GM04504 (cell line): ENCODE measurements at places on chromosomes 12 and 14.

GRCh38 chr12:40152783-40153383 lies 47.0 kb upstream of the SLC2A13 start:
- DNase-seq = peak; percentile 13

- no peak for DNase-seq
Measured at GRCh38 chr12:54262403-54262925, 17.5 kb downstream of the CBX5 start.

DNA sequence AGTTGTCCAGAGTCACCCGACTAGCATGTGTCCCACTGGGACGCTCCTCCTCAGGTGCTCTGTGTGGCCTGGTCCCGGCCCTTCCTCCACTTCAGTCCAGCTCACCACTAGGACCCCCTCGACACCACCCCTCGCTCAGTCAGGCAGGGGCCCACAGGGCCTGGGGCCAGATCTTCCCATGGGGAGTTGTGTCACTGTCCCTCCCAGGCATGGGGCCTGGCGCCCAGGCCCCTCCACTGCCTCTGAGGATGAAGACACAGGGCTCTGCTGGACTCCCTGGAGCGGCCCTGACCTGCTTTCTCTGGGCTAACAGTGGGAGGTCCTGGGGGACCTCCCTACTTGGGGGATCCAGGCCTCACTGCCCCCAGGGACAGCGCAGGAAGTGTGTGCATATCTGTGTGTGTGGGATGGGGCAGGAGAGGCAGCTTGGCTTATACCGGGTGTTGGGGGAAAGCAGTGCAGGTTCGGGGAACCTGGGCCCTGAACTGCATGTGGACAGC lies 43.8 kb downstream of the KRT80 start:
- DNase-seq = no peak

DNA sequence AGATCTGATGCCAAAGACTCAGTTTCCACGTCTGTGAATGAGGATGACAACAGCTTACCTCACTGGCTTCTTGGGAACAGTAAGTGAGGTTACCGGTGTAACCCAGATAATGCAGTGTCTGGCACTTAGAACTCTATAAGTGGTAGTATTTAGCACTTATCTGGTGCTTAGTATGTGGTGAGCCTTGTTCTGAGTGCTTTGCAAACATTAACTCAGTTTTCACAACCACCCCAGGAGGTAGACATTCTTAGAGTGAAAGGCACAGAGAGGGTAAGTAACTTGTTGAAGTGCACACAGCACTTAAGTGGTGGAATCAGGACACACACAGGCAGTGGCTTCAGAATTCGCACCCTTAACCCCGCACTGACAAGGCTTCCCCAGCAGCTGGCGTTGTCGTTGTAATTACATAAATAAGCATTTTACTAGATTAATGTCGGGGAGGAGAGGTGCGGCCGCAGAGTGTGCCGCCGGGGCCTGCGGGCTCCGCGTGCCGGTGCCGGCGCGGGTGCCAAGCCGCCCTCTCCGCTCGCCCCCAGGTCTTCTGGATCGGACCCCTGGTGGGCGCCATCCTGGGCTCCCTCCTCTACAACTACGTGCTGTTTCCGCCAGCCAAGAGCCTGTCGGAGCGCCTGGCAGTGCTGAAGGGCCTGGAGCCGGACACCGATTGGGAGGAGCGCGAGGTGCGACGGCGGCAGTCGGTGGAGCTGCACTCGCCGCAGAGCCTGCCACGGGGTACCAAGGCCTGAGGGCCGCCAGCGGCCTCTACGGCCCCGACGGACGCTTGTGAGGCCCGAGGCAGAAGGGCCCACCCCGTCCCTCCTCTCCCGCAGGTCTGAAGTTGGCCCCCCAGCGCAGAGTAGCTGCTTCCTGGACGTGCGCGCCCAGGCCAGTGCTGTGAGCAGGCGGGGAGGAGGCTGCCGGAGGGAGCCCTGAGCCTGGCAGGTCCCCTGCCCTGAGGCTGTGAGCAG lies 4.6 kb downstream of the AQP2 start:
- DNase-seq = no peak

DNA sequence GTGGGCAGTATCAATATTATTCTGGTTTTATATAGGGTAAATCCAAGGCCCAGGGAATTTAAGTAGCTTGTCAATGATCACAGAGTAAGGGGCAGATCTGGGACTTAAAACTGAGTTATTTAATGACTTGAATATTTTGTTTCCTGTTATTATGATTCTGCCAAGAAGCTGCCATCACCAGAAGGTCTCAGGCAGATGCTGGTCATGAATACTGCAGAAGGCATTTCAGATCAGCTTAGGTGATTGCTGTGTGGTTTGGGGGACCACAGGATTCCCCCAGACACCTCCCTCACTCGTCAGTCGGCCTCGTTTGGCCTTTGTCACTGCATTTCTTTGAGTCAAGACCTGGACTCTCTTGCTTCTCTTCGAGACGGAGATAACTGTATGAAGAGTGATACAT lies 47.7 kb upstream of the EVL start:
- no peak for DNase-seq

- DNase-seq = no peak
Measured at GRCh38 chr12:12018454-12018853, 52.3 kb upstream of the BCL2L14 start.

GRCh38 chr12:52831251-52831650 lies 2.9 kb downstream of the KRT79 start:
- no peak for DNase-seq

- no peak for DNase-seq
Measured at GRCh38 chr12:62930546-62931425, 4.2 kb downstream of the PPM1H start.

GRCh38 chr12:115335048-115335447 lies 651.1 kb upstream of the TBX3 start:
- no peak for DNase-seq

DNA sequence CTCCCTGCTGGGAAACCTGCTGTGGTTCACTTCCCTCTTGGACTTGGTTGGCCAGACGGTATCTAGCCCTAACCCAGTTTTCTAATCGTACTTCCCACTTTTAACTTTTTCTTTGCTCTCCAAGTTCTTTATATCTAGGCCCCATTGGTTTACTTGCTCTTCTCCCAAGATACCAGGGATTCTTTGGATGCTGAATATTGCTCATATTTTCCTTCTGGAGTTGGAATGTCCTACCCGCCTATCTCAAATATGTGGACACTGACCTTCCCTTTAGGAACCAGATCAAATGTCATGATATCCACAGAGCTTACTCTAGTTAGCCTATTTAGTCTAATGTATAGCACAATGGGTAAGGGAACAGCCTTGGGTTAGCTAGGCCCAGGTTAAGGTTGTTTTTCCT lies 228.6 kb downstream of the DACT1 start:
- no peak for DNase-seq

DNA sequence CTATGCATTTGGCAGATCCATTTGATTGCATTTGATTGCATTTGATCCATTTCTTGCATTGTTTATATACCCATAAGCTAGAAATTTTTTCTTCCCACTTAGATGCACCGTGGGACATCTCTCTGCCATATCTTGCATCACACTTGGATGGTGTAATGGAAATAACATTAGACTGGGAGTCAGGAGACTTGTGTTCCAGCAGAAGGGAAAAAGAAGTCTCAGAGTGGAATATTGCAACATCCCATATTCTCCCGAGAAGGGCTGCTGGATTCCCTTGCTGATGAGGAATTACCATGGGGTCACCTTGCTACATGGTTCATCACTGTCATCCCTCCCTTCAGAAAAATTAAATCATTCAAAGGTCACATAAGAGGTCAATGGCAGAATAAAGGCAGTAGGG lies 78.1 kb downstream of the KSR2 start:
- no peak for DNase-seq

DNA sequence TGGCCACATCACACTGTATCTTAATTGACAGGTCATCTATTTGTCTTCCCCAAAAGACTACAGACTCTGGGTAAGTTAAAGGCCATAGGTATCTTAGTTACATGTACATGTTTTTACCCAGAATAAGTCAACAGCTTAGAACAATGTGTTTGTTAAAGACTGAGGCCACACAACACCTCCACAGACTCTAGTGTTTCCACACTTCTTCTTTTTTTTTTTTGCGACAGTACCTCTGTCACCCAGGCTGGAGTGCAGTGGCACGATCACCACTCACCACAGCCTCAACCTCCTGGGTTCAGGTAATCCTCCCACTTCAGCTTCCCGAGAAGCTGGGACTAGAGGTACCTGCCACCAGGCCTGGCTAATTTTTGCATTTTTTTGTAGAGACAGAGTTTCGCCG lies 1.3 kb downstream of the GPN3 start:
- DNase-seq = no peak

DNA sequence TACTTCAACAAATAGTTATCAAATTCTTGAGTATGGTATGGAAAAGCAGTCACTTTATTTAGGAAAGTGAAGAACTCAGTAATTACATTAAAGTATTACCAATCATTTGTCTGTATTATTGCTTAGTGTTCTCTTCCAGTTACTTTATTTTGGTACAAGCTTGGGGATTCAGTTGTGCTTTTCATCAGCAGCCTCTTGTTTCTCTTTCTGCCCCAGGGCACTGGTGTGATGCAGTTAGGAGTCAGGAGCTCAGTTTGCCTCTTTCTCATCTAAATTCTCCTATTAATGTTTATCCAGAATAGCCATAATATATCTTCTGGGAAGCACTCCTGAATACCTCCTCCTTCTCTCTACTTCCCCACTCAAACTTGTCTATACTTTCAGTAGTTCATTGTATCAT lies 25.7 kb downstream of the PMCH start:
- DNase-seq = no peak

- DNase-seq = no peak
Measured at GRCh38 chr14:73176685-73177084, 40.4 kb downstream of the PSEN1 start.

DNA sequence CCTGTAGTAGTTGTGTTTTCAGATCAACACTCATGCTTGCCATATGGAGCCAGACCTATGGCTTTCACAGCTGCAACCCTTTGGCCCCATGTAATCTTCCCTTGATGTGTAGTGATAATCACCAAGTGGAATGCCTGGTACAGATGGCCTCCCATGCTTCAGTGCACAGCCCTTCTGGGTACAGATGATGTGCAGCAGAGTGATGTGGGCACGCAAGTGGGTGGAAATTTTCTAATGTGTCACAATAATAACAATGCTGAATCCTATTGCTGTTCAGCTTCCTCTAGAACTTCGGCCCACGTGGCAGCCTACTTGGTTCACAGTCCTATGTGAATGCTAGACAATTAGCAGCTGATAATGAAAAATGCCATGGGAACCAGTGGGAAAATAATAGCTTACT lies 188.1 kb downstream of the SNAPC1 start:
- no peak for DNase-seq

DNA sequence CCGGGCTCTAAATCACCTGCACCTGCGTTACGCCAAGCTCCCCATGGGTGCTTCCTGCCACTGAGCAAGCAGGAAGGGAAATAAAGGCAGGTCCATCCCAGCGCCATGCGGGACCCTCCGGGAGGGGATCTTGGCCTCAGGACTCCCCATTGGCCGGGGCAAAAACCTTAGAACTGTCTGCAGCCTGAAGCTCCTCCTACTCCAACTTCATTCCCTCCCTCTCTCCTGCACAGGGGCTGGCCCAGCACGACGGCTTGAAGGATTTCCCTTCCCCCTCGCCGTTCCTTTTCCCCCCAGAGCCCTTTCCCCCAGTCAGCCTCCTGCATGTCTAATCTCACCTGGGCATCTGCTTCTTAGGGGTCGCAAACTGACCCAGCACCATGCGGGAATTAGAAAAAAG lies 137.2 kb upstream of the NCOR2 start:
- no peak for DNase-seq

DNA sequence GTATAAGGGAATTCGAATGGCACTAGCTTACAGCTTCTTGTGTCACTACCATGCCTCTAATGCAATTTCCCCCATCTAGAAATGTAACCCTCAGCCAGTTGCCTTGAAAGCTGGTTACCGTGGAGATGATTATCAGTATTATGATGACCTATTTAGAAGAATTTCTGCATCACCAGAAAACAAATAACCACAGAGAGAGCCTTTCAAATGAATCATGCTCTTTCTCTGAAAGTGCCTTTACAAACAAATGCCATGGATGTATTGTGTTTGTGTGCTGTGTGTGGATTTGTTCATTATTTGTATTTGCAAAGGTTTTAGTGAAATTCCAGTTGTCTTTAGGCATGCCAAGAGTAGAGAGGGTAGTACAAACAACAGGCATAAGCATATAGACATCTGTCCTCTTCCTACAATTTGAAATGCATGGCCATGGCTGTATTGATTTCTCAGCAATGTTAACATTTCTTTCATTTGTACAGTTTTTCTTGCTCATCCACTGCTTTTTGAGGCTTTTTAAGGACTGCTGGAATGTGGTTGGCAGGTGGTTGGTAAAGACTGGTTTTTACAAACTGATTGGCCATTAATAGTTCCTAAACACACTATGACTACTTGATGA lies 266.5 kb downstream of the PAWR start:
- peak; percentile 88 for DNase-seq

DNA sequence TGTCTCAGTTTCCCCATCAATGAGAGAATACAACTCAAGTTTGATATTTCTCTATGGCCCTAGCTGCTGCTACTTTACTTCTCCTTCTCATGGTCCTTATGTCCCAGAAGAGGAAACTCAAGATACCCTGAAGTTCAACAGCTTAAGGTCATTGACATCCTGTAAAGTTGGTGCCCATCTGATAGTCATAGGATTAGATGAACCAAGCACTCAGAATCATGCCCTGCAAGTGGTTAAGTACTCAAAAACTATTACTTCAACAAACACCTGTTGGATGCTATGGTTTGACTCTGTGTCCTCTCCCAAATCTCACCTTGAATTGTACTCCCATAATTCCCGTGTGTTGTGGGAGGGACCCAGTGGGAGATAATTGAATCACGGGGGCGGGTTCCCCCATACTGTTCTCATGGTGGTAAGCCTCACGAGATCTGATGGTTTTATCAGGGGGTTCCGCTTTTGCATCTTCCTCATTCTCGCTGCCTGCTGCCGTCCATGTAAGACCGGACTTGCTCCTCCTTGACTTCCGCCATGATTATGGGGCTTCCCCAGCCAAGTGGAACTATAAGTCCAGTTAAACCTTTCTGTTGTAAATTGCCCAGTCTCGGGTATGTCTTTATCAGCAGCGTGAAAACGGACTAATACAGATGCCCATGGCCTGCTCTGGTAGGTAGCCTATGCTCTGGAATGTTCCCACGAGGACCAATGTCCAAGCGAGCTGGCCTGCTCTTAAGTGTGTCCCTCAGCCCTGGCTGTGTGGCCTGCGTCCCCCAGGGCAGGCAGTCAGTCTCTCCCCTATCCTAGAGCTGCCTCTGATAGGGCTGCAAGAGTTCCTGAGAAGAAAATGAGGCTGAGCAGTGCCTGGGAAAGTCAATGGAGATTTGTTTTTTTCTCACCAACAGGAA lies 18.1 kb downstream of the CAMKK2 start:
- DNase-seq = no peak

DNA sequence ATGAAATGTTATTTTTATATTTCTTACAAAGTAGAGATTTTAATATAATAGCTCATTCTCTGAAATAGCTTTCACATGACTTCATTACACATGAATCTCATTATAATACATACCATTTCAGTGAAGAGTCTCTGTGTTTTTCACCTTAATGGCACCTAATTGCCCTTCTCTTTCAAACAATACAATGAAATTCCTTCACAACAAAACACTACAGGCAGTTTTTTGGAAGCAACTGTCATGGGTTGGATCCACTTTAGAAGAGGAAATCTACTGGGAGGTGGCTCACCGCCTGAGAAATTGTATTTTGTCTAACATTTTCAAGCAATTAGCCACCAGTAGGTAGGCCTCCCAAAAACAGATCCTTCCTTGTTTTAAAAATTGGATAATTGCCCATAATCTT lies 40.3 kb upstream of the RGS6 start:
- DNase-seq = no peak
